ENCODE measurements at places on chromosomes 7 and 10.

DNA sequence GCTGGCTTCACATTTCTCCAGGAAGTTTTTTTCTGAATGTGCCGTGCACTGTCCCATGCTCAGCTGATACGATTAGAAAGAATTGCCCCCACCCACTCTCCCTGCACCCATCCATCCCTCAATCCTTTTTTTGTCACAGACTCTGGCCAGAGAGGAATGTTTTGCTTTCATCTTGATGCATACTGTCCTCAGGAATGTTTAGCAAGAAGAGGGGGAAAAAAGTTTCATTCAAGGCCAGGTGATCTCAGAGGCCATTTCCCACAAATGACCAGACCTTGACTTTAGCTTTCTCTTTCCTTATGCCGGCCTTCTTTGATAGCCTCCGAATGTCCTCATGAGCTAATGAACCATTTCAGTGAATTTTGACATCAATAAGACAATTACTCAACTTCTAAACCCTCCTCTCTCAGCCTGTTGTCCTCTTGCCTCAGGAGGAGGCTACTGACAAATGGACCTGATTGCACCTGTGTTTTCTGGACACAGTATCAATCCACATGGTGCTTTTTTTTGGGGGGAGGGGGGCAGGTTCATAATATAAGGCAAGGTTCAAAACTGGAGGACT is 105.0 kb upstream of the KLF6 start:
- no peak for DNase-seq

- no peak for DNase-seq
Observed at GRCh38 chr10:86941426-86941825, 16.0 kb downstream of the MMRN2 start.

- DNase-seq: no peak
Observed at GRCh38 chr7:69608049-69608448, 9.8 kb downstream of the AUTS2 start.

- no peak for DNase-seq
Observed at GRCh38 chr7:137984181-137985041, 17.5 kb downstream of the CREB3L2 start.

GRCh38 chr7:7516156-7516555 is 19.5 kb downstream of the COL28A1 start:
- DNase-seq: no peak

DNA sequence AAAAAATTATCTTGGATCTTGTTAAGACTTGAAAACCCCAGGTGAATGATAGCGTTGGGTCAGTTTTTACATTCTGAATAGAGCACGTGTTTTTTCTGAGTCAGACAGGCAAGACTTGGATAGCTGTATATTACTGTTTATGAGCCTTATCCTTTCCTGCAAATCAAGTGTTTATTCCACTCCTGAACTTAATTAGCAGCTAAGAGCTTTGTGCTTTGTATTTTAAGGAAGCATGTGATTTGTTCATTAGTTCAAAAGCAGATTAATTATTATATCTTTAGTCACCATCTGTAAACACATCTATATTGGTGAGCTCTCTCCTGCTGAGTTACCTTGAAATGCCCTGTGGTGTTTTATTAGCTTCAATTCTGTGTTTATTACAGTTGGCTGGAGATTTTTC is 98.6 kb upstream of the PRPS1L1 start:
- DNase-seq: no peak

Measured in stimulated activated CD4-positive, alpha-beta T cell treated with anti-CD3 and anti-CD28 coated beads, Interleukin-15, amount 100 ng/mL, for 48 hours (primary cell).